ENCODE measurements at places on chromosomes 6 and 20.

DNA sequence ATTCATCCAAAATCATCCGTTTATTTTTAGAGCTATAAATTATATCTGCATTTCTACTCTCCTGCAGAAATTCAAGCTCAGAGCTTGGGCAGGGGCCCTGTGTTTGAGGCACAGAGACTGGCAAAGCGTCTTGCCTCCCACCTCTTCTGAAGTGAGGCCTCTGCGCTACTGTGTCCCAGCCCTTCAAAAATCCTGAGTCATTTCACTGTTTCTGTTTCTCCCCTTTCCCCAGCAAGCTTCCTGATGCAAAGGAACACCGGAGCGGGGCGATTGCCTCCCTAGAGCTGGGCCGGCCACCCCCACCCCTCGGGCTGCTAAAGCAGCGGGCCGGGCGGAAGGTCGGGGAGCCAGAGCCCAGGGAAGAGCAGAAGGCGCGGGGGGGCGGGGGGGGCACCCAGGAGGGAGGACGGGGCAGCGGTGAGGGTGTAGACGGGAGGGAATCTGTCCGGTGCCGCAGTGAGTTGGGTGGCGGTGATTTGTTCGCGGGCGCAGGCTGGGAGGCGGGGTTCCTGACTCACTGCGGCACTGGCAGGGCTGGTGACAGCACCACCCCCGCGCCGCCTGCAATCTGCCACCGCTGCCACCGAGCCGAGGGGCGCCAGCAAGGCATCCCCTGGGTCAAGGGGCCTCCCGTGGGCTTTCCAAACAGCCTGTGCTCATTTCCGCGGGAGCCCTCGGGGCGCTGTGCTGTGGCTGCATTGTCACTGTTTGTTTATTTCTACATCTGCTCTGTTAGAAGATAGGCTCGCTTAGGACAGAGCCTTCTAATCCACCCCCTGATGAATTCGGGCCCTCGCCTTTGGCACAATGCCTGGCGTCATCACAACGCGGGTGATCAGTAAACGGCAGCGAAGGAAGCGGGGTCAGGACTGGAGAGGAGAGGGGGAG lies 46.5 kb upstream of the SNAP25 start:
- DNase-seq = peak; percentile 84

DNA sequence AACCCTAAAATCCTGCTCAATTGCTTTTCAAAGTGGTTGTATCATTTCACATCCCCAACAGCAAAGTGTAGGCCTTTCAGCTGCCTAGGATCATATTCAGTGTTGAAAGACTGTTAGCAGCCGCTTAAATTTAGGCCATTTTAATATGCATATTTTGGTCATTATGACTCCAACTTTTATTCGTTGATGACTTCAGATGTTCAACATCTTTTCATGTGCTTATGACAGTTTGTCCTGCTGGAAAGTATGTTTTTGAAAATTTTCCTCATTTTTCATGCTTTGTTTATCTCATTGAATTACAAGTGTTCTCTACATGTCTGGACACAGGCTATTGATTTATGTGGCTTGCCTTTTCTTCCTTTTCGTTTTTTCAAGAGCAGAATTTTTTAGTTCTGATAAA lies 244.0 kb downstream of the THBS2 start:
- no peak for DNase-seq

- DNase-seq = no peak
Observed at GRCh38 chr20:25353747-25354705, 36.6 kb downstream of the ABHD12 start.

GRCh38 chr6:24719125-24719971 lies at the start of gene C6orf62:
Gene C6orf62, minus strand, starts transcription at chr6:24719154. Its CDS starts 486 bp downstream, at chr6:24718668.
- no peak for DNase-seq

DNA sequence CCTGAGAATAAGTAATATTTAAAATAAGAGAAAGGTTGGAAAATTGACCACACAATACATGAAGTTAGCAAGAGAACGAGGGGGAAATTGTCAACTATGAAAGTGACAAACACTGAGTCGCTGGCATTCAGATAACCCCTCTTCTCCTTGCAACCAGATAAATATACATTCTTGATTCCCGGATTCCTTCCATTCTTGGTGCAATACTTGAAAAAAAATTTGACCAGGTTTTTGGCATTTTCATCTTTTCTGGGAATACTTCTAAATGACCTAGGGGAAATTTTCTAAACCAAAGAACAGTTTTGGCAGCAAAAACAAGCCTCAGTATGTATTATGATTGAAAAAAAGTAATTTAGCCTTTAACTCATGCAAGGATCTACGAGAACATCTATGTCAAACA lies 164.0 kb downstream of the PDE7B start:
- DNase-seq = no peak

- DNase-seq = no peak
Observed at GRCh38 chr6:15436451-15436850, 190.6 kb downstream of the JARID2 start.

DNA sequence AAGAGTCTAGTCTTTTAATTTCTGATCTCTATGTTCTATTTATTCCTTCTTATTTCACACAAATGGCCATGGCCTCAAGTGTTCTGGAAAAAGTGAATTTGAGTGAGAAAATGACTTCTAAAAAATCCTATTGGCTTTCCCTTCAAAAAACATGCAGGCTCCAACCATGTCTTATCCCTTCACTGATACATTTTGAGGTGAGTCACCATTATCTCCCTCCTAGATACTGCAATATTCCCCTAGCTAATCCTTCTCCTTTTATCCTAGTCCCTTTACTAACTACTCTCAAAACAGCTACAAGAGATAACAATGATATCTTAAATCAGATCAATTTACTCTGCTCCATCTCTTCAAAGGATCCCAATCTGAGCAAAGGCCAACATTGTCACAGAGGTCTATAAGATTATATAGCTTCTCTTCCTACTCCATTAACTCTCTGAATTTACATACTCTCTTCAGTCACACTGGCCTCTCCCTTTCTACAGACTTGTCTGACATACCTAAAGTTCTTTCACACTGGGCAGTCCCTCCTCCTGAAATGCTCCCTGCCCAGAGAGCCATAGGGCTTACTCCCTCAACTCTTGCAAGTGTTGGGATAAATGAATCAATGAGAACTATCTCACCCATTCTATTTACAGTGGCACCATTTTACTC lies 129.2 kb downstream of the TENT5A start:
- DNase-seq = no peak

DNA sequence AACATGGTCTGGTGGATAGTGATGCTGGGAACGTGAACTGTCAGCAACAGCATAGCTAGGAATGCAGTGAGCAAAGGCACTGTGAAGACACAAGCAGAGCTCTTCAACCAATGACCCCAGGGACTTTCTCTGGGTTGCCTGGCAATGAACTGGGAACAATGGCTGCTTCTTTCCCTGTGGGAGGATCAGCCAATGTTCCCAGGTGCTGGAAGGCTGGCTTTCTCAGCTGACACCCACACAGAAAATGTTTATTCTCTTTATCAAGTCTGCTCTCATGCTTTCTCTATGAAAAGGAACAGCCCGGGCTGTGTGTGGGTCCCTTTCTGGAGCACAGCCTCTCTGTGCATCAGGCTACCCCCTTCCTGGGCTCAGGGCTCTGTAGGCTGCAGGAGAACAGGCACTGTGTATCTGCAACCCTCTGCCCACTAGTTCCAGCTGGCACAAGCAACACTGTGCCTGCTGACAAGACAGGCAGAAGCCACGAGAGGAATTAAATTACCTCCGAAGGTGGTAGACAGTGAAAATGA lies 54.2 kb downstream of the HFE start:
- DNase-seq = no peak

- DNase-seq = no peak
Observed at GRCh38 chr20:38640521-38640920, 38.9 kb downstream of the ARHGAP40 start.

- no peak for DNase-seq
Observed at GRCh38 chr6:144408161-144408560, 123.0 kb downstream of the UTRN start.

- no peak for DNase-seq
Observed at GRCh38 chr6:111631018-111631417, 25.3 kb upstream of the TRAF3IP2 start.

DNA sequence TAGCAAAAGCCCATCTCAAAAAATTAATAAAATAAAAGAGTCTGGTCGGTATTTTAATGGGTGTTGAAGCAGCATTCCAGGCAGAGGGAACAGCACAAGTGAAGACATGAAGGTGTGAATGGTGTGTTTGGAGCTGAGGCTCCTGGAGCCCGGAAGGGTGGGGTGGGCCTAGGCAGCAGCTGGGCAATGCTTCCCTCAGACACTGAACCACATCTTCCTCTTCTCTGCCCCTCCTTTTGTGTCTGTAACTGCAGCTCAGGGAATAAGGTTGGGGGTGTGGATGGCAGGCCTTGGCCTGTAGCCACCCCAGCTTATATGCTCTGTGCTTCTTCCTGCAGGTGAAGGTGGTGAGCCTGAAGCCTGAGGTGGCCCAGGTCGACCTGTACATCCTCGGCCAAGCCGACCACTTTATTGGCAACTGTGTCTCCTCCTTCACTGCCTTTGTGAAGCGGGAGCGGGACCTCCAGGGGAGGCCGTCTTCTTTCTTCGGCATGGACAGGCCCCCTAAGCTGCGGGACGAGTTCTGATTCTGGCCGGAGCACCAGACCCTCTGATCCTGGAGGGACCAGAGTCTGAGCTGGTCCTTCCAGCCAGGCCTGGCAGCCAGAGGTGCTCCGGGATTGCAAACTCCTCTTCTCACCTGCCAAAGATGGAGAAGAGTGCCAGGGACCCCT lies 26.6 kb downstream of the POFUT1 start:
- no peak for DNase-seq

GRCh38 chr6:98808541-98809210 lies 25.7 kb upstream of the POU3F2 start:
- no peak for DNase-seq

GRCh38 chr6:136968837-136969236 lies 46.7 kb downstream of the SLC35D3 start:
- no peak for DNase-seq

DNA sequence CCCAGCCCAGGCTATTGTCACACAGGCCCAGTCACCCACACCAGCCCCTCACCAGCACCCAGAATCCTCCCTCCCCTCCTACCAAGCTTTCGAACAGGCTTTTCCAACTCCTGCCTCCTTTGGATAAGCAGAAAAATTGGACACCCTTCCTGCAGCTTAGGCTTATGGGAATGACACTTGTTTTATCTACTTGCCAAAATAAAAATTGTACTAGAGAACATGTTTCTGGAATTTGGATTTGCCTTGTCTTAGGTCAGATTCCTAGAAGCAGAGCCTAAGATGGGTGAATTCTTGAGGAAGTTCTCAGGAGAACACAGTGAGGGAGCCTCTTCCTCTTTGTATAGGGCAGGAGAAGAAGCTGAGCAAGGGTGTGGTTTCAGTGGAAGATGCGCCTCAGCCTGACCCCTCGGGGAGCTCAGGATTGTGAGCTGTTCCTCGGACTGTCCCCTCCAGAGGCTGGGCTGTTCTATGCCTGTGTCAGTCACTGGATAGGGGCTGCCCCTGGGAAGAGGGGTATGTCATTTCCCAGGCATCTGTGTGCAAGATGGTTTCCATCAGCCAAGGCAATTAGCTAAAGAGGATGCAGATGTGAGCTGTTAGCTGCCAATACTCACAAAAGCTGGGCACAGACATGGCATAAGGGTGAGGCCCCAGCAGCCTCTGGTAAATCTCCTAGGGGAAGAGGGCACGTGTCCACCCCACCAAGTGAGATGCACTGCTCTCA lies 33.9 kb downstream of the ITPR3 start:
- DNase-seq = no peak

GRCh38 chr6:11653028-11653583 lies 115.6 kb downstream of the TMEM170B start:
- DNase-seq = peak; percentile 47

- no peak for DNase-seq
Observed at GRCh38 chr20:9629831-9630230, 115.4 kb downstream of the LAMP5 start.

GRCh38 chr20:59723607-59724456 lies 119.5 kb downstream of the PHACTR3 start:
- no peak for DNase-seq

DNA sequence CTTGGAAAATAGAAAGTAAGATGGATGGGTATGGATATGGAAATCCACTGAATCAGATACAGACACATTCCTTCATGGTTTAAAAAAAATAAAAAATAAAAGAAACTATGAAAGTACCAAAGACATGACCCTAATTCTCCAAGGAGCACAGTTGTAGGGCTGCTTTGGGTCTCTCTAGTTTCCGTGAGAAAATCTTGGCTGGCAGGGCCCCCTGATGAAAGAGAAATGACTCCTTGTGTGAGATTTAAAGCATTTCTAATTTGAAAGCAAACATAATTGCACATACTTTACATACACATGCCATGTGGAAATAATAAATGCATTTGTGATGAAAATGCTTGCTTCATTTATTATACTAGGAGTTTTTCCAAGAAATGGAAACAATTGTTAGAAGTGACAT lies 593.9 kb upstream of the BTBD3 start:
- no peak for DNase-seq

DNA sequence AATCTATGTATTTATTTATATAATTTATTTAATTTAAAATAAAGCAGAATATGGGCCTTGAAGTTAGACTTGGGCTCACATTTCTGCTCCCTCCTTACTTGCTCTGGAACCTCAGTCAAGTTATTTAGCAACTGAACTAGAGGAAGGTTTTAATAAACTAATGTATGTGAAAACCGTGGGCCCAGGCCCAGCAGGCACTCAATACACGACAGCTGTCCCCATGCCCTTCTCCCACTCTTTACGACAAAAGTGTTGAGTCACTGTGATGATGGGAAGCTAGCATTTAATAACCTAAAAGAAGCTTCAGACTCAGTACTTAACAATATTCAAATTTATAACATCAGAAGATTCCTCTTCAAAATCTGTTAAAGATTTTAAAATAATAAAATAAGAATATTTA lies 46.7 kb downstream of the SERAC1 start:
- no peak for DNase-seq

- DNase-seq = no peak
Observed at GRCh38 chr20:20737158-20737557, 24.7 kb upstream of the RALGAPA2 start.

DNA sequence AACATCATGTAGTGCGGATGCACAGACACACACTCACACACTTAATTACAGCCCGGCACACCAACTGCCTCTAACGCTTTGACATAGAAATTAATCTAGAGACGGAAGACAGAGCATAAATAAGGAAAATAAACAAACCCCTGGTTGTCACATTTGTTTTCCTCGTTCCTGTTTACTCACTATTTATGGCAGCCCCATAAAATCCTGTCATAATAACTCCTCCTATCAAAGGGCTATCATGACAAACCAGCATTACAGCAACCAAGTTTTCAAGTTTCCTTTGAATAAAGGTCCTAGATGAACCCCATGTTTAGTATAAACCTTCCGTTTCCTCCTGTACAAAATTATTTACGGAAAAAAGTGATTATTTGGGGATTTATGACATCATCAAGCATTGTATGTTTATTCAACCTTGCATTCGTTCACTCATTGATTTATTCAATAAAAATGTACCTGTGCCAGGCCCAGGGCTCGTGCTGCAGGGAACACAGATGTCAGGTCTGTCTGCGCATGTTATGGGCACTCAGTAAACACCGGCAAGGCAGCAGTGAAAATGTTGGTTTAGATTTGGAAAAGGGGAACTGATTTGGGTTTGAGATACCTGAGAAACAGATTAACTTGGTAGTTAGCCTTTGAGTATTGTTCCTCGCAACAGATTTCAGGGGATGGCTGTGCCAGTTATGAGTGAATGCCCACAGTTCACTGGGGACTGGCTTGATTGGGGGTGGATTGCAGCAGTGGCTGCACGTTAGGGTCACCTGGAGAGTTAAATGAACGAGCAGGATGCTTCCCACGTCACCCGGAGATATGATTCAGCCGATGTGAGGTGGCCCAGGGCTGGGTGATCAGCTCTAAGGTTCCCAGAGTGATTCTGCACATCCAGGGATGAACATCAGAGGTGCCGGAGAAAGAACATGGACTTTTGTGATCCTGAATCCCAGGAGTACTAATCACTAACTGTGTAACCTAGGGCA lies 295.3 kb upstream of the FOXQ1 start:
- DNase-seq = no peak

GRCh38 chr6:88775866-88776571 lies 187.4 kb downstream of the RNGTT start:
- no peak for DNase-seq
